ENCODE measurements at places on chromosomes 2 and 18. TPM values are rescaled to one million over a fixed set of nuclear protein-coding genes. Genes with fewer than 3 reads are reported as not detected.

GRCh38 chr18:50099725-50100407 is 95.1 kb downstream of the MYO5B start:
- no peak for DNase-seq

DNA sequence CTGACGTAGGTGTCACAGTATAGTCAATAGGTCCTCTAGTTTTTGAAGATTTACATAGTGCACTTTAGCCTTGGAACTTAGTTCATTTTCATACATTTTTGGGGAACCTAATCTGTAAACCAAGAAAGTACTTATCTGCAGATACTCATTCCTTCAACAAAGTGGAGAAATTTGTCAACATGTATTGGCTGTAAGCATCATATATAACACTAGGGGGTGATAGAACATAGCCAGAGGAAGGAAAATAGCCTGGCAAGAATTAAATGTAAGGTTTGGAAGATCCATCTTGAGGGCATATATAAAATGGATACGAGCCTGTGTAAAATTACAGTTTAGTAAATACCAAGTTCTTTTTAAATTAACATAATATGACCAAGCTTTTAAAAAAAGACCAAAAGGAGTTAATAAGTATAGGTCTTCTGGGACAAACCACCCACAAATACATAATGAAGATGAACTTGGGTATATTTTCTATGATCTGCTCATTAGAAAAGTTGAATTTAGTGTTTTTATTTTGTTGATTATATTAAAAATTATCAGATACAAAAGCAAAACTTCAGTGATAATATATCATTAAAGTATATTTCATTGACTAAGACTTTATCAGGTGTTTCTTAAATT is 18.2 kb downstream of the RPL37A start:
- DNase-seq = peak; percentile 40

GRCh38 chr2:197672371-197672893 is 3.0 kb downstream of the RFTN2 start:
- no peak for DNase-seq

GRCh38 chr2:51490576-51491234 is 458.8 kb upstream of the NRXN1 start:
- no peak for DNase-seq

DNA sequence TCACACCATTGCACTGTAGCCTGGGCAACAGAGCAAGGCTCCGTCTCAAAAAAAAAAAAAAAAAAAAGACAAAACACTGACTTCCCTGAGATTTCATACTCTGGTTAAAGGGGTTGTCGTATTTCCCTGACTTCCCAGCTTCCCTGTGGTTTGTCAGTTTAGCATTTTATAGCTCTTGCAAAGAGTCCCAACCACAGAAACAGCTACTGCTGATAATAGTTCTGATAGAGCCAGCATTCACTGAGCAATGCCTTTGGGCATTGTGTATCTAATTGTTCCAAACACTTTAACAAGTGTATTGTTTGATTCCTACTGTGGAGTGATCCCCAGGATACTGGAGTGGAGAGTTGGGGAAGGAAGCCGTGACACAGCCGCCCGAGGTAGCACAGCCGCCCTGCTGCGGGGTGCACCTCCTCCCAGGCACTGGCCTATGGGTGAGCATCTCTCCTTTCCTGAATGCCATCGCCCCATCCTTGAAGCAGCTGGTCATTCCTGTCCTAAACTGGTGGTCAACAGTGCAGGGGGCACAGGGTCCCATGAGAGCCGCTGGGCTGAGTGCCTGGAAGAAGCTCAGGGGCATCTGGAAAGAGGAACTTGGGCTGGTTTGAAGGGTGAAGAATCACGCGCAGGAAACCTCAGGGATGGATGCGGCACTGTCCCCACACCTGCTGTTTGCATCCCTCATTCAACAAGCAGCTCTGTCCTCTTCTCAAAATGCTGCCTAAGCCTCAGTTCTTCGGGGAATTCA is 81.0 kb upstream of the TMEM18 start:
- DNase-seq = no peak

DNA sequence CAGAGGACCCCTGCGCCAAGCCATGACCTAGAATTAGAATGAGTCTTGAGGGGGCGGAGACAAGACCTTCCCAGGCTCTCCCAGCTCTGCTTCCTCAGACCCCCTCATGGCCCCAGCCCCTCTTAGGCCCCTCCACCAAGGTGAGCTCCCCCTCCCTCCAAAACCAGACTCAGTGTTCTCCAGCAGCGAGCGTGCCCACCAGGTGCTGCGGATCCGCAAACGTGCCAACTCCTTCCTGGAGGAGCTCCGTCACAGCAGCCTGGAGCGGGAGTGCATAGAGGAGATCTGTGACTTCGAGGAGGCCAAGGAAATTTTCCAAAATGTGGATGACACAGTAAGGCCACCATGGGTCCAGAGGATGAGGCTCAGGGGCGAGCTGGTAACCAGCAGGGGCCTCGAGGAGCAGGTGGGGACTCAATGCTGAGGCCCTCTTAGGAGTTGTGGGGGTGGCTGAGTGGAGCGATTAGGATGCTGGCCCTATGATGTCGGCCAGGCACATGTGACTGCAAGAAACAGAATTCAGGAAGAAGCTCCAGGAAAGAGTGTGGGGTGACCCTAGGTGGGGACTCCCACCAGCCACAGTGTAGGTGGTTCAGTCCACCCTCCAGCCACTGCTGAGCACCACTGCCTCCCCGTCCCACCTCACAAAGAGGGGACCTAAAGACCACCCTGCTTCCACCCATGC is 3.0 kb downstream of the PROC start:
- no peak for DNase-seq

GRCh38 chr2:71600555-71600954 is 147.2 kb downstream of the DYSF start:
- DNase-seq = no peak

GRCh38 chr2:221521233-221521845 is 50.8 kb downstream of the EPHA4 start:
- DNase-seq = no peak

- no peak for DNase-seq
Observed at GRCh38 chr2:169599568-169599967, 15.4 kb downstream of the PPIG start.

DNA sequence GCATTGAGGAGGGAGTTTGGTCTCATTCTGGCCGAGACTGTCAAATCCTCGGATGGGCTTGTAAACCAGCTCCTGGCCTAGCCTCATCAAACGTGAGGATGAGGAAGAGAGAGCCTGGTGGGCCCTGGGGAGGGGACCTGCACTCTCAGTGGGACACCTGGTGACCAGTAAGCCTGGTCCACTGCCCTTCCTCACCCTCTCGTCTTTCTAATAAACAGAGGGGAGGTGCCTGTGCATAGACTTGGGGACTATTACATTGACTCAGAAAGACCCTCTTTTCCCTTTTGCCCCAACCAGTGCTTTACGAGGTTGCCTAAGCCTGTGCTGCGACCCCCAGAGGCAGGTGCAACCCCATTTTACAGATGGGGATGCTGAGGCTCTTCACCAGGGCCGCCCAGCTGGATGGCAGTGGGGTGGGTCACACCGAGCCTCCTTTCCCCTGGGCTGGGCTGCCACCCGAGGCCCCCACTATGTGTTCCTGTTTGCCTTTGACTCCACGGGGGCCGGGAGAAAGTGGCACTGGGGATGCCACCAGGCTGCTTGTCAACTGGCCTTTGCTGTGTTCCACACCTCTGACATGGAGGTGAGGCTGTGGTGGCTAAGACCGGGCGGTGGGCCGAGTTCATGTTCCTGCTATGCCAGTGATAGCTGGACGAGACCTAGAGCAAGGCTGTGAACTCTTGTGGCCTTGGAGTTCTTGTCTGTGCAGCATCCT is 85.9 kb downstream of the GLI2 start:
- DNase-seq = no peak

GRCh38 chr2:240637901-240638345 is 12.6 kb downstream of the GPR35 start:
- DNase-seq = no peak

GRCh38 chr2:201154615-201155399 is 28.1 kb upstream of the CASP10 start:
- DNase-seq = no peak

DNA sequence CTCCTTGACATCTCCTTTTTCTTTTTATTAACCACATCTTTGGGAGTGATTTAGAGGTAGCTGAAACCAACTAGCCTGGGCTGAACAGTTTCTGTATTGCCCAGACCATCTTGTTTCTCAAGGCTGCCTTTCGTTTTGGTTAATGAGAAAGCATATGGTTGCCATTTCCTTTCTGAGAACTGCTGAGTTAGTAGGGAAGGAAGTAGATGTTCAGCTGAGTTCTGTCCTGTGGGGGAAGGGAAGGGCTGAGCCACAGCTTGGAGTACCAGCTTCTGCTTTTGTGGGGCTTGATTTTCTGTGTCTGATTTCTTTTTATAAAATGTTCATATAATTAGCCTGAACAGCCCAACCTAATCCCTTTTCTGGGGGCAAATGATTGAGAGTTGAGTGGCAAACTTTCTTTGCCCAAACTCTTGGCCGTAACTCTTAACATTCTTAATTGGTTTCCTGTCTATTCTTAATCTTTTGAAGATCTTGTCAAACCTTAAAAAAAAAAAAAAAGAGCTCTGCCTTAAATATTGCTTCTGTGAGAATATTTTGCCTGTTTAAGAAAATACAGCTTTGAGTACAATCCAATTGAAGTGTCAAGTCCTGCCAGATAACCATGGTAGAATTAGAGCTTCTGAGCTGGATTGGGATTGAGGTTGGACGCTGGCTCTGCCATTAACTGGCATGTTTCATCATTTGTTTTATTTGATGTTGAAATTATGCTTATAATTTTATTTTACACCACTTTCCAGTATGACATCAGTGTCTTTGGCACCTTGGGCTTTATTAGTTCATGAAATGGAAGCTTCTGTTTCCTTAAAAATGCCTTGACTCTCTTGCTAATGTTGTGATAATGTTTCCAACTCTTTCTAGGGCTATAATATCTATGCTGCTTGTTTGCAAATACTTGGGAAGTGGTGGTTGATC is 1.9 kb upstream of the NABP1 start:
- DNase-seq = peak; percentile 47

- DNase-seq = peak; percentile 58
Observed at GRCh38 chr2:203453858-203454451, 81.1 kb downstream of the RAPH1 start.

DNA sequence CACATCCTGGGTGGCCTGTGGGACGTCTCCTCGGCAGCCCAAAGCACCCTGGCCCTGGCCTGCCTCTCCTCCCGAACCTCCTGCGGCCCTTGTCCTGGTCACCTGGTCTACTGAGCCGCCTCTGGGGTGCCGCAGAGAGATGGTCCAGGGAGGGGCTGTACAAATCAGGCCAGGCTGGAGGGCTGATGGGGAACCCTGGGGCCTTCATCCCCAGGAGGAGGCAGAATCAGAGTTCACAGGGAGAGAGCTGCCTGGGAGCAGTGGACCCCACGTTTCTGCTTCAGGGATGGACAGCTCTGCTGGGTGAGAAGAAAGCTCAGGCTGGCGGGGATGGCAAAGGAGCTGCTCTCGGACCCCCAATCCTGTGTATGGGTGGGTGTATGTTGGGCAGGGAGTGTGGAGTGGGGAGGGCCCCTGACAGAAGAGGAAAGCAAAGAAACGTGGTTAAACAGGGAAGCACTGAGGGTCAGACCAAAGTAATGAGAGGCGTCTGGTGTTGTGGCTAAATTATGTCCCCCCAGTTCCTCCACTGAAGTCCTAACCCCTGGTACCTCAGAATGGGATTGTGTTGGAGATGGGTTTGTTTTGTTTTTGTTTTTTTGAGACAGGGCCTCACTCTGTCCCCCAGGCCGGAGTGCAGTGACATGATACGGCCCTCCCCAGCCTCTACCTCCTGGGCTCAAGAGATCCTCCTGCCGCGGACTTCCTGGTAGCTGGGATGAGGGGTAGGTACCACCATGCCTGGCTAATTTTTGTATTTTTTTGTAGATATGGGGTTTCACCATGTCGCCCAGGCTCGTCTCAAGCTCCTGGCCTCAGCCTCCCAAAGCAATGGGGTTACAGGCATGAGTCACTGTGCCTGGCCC is 73.4 kb upstream of the SMAD7 start:
- DNase-seq = no peak

GRCh38 chr2:32877587-32878510 is 68.9 kb upstream of the LTBP1 start:
- DNase-seq = no peak

DNA sequence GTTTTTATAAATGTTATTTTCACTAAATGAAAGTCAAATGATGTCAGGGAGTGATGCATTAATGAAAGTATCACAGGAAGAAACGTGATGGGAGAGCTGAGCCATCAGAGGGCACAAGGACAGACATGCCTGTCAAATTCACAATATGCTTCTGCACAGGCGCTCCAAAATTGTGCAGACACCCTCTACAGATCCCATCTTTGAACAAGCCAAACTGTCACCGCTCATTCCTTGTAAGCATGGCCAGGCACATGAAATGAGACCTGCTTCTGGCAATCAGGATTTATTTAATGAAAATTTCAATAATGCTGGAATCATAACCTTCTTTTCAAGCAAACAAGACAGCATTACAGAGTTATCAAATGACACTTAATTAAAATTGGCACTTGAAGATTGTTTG is 20.4 kb upstream of the FSHR start:
- no peak for DNase-seq

DNA sequence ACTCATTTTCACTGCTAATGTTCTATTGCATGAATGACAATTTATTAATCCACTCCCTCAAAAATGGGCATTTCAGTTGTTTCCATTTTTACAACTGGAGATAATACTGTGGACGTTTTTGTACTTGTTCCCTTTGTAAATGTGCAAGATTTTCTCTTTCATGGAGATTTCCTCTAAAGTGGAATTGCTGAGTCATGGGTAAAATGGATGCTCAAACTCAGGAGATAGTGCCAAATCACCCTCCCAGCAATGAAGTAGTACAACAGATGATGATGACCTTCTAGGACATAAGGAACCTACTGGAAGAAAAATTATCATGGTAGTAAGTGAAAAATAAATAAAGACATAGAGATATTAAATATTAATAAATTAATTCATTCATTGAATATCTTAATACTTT is 460.8 kb upstream of the CHST9 start:
- DNase-seq = no peak

DNA sequence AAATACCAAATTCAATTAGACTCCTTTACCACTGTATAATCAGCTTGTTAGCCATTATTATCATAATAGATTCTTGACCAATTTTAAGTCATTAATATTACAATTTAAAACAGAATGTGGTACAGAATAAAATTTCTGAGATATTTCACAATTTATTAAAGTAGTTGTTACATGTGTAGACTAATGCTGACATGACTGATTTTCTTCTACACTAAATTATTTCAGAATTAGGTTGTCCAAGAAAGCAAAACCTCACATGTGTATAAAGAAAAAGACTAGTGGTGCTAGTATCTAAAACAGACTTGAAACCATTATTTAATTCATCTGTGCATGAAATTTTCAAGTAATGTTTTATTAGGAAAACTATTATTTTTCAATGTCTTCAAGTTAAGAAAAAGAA is 79.2 kb upstream of the COL3A1 start:
- no peak for DNase-seq

Gene ANKRD30BL
- total RNA-seq = not detected

Gene PLGLB2
- 0.39 TPM for total RNA-seq

Gene GALR1
- not detected for total RNA-seq

Gene OR6B2
- total RNA-seq = not detected

Gene MIB1
- 36.5 TPM for total RNA-seq

Gene HNRNPLL
- 37.0 TPM for total RNA-seq

Gene GATA6
- 0.51 TPM for total RNA-seq

Gene MYOM1
- 0.26 TPM for total RNA-seq
